ENCODE measurements at places on chromosomes 6 and 20.

DNA sequence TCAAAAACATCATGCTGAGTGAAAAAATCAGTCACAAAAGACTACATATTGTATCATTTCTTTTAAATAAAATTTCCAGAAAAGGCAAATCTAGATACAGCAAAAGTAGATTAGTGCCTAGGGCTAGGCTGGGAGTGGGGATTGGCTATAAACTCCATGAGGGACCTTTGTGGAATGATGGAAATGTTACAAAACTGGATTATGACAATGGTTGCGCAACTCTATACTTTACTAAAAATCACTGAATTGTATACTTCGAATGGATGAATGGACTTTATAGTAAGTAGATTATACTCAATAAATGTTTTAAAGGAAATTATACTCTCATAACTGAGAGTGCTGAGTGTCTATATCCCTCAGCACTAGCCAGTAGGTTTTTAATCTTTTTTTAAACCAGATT lies 4.3 kb downstream of the HMGN3 start:
- DNase-seq: no peak

GRCh38 chr6:128574402-128574801 lies 54.0 kb upstream of the PTPRK start:
- no peak for DNase-seq

GRCh38 chr6:109236115-109237076 lies 141.1 kb downstream of the CEP57L1 start:
- DNase-seq: no peak

- no peak for DNase-seq
These were observed 8.5 kb downstream of the GCM2 start for GRCh38 chr6:10873374-10873773.

- DNase-seq: no peak
These were observed 9.8 kb downstream of the AFG1L start for GRCh38 chr6:108304646-108305045.
